ENCODE measurements at places on chromosomes 1 and 21. TPM values are rescaled to one million over a fixed set of nuclear protein-coding genes. Genes with fewer than 3 reads are reported as not detected.

INKA2 gene
- total RNA-seq, result 2.4 TPM

RHBG gene
- not detected for total RNA-seq

CADM3 gene
- not detected for total RNA-seq

GRIK3 gene
- total RNA-seq, result not detected

PMF1 gene
- total RNA-seq, result 72.8 TPM

NUDT4B gene
- total RNA-seq, result 0.40 TPM

HS2ST1 gene
- total RNA-seq, result 20.6 TPM

WNT9A gene
- total RNA-seq, result 0.32 TPM

B3GALT5 gene
- not detected for total RNA-seq

SMCP gene
- not detected for total RNA-seq

CFHR5 gene
- not detected for total RNA-seq

TCEA3 gene
- 18.3 TPM for total RNA-seq

DNA sequence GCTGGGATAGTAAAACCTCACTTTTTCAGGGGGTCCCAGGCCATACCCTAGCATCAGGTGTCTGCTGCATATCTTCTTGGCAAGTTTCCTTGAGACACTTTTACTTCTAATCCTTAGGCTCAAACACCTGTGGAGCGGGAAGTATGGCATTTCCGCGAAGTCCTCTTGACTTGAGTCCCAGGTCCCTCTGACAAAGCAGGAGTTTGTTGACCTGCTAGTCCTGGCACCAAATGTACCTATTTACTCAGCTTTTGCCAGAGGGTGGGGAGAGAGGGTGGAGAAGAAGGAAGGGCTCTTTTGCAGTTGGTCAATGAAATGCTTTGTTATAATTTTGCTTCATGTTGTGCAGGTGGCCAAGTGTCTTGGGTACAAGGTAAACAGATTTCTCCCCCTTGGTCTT, 59.7 kb downstream of the CLIC6 start:
- H3K27ac ChIP-seq, result no peak overlapping the region
- H3K27me3 ChIP-seq, result peaks cover 8% of the 10 kb centered on the region
- no peak for DNase-seq
- no peaks in the 10 kb centered on the region for H3K36me3 ChIP-seq
- H3K4me3 ChIP-seq, result no peak overlapping the region

DNA sequence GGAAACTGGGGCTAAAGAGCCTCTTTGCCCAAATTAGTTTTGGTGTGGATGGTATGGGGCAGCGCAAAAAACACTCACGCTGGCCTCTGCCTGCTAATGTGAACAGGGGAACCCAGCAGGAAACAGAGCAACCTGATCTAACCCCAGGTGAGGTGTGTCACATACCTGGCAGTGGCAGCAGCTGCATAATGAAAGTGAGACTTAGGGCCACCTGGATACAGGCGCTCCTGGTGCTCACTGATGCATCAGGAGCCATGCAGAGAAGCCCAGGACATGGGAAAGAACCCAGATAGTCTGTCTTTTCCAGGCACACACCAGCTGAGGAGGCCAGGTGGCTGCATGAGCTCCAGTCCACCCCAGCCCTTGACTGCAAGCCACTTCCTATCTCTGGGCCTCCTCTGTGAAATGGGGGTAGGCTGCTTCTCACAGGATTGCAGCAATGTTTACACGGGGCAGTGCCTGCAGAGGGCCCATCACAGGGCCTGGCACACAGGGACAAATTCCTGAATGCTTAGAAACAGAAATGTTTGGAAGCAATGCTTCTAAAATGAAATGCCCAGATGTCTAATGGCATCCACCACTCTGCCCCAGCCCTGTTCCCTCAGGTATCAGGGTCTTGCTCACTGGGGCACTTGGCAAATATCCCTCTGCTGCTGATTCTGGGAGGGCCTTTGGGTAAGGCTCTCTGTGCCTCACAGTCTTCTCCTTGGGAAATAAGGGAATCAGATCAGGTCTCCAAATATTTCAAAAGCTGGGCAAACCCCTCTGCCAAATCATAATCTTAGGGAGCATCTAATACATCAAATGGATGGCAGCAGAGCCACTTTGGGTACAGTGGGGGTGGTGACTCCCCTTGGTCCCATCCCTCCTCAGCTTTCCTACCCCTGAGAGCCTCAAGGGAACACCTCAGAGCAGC, 19.9 kb downstream of the DHCR24 start:
- H3K36me3 ChIP-seq, result peaks cover 34% of the 10 kb centered on the region
- no peak overlapping the region for H3K27ac ChIP-seq
- H3K4me1 ChIP-seq, result no peaks in the 10 kb centered on the region
- H3K4me3 ChIP-seq, result no peak overlapping the region

- DNase-seq, result no peak
- no peak overlapping the region for H3K27ac ChIP-seq
- H3K27me3 ChIP-seq, result no peaks in the 10 kb centered on the region
These were observed 30.8 kb upstream of the PTGFRN start for GRCh38 chr1:116878804-116879477.

DNA sequence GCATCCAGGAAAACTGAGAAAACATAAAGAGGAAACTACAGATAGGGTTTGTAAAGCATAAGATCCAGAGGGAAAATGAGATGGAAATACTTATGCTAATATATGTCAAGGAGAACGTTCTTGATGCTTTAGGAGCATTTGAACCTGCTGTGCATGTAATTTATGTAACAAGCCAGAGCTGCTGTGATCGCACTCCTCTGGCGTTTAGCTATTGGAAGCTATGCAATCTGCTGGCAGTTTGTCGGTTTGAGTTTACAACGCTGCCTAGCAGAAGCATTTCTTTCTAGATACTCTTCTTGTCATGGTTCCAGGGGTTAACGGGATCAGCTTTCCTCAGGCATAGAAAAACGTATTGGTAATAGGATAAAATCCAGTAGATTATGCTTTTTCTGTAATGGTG, 182.7 kb downstream of the KCNH1 start:
- H3K27ac ChIP-seq, result no peak overlapping the region

- H3K4me1 ChIP-seq, result peaks cover 59% of the 10 kb centered on the region
- DNase-seq, result no peak
- no peak overlapping the region for H3K4me3 ChIP-seq
- no peak overlapping the region for H3K27ac ChIP-seq
- H3K36me3 ChIP-seq, result peaks cover 47% of the 10 kb centered on the region
These were observed 9.7 kb downstream of the ATP2B4 start for GRCh38 chr1:203636291-203636690.

GRCh38 chr1:74995821-74996220, 138.4 kb upstream of the LHX8 start:
- H3K36me3 ChIP-seq, result no peaks in the 10 kb centered on the region
- no peak overlapping the region for H3K4me3 ChIP-seq
- H3K27me3 ChIP-seq, result no peaks in the 10 kb centered on the region
- no peaks in the 10 kb centered on the region for H3K4me1 ChIP-seq
- no peak for DNase-seq

- H3K4me1 ChIP-seq, result peaks cover 81% of the 10 kb centered on the region
- peaks cover 19% of the 10 kb centered on the region for H3K36me3 ChIP-seq
- H3K27me3 ChIP-seq, result no peaks in the 10 kb centered on the region
- no peak for DNase-seq
These were observed 10.1 kb downstream of the NEK7 start for GRCh38 chr1:198166900-198167299.

DNA sequence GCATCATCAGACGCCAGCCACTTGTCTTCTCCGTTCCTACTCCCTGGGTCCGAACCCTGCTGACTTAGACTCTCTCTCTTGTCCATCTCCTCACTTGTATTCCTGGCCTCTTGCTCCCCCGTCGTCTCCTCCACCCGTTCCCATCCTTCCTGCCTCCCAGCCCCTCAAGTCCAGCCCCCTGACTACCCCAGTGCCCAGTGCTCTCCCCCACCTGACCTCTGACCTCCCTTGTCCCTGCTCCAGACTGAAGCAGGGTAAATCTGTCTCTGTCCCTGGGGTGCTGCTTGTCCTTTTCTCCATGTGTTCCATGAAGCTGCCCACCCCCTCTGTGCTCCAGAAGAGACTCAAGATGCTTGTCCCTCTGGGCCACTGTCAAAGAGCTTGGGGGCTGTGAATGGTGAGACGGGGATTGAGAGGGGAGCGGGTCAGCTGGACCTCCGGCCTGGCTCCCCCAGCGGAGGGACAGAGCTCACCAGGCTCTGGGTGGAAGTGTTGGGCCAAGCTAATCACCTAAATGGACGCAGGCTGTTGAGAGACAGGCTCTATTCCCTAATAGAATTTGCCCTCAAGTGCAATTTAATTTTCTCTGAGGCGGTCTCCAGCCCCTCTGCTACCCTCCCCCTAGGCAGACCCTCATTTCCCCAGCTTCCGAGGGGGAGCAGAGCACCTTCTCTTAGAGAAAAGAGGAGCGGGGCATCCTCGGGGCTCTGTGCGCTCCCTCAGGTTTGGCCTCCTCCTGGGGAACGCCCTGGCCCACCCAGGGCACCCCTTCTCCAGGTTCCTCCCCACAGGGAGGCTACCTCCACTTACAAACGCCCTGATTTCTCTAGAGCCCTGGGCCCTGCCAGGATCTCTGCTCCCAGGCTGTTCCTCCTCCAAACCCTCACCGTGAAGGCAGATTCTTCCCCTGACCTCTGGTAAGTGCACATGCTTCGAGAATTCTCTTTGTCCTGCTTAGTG, 11.0 kb upstream of the LHX4 start:
- H3K4me3 ChIP-seq, result no peak overlapping the region
- H3K27ac ChIP-seq, result no peak overlapping the region
- DNase-seq, result no peak
- H3K27me3 ChIP-seq, result peaks cover 28% of the 10 kb centered on the region

DNA sequence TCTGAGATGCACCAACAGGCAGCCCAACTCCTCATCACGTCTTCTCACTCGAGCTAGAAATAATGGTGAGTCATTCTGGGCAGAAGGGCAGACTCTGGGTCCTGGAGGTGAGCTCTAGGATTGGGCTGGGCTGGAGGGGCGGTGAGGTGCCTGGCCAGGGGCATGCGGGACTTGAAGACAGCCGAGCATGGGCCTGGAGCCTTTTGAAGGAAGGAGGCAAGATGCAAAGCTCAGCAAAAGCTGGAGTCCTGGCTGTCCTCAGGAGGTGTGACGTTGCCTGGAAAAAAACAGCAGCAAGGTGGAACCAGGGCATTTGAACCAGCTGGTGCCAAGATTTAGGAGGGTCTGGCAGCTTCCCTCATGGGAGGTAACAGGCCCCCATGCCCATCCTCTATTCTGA, 712 bp downstream of the KCNA2 start:
- no peak overlapping the region for H3K27ac ChIP-seq
- no peaks in the 10 kb centered on the region for H3K36me3 ChIP-seq
- H3K4me1 ChIP-seq, result peaks cover 22% of the 10 kb centered on the region

DNA sequence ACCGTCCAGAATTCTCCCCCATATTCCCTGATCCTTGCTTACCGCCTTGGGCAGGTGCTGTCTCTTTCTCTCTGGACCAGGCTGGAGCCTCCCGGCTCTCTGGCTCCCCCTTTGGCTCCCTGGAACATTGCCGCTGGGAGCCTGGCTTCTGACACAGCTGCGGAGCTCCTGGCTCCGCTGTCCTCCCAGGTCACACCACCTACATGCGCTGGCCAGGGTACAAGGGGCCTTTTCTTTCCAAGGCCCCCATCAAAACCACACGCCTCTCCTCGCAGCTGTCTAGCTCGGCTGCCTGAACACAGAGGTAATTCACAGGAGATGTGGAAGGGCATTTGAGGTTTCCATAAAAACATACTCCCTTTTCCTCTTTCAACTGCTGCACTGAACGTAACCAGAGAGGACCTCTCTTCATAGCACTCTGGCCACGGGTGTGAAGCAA, 7.5 kb upstream of the ZNF648 start:
- H3K27ac ChIP-seq, result no peak overlapping the region
- peaks cover 17% of the 10 kb centered on the region for H3K27me3 ChIP-seq
- DNase-seq, result peak; percentile 20
- no peak overlapping the region for H3K4me3 ChIP-seq
- no peaks in the 10 kb centered on the region for H3K36me3 ChIP-seq

- peaks cover 44% of the 10 kb centered on the region for H3K4me1 ChIP-seq
- peak overlapping the region; percentile 99 for H3K27ac ChIP-seq
- peak; percentile 80 for DNase-seq
- H3K36me3 ChIP-seq, result peaks cover 81% of the 10 kb centered on the region
These were observed 913 bp upstream of the S1PR1 start for GRCh38 chr1:101235696-101236515.

DNA sequence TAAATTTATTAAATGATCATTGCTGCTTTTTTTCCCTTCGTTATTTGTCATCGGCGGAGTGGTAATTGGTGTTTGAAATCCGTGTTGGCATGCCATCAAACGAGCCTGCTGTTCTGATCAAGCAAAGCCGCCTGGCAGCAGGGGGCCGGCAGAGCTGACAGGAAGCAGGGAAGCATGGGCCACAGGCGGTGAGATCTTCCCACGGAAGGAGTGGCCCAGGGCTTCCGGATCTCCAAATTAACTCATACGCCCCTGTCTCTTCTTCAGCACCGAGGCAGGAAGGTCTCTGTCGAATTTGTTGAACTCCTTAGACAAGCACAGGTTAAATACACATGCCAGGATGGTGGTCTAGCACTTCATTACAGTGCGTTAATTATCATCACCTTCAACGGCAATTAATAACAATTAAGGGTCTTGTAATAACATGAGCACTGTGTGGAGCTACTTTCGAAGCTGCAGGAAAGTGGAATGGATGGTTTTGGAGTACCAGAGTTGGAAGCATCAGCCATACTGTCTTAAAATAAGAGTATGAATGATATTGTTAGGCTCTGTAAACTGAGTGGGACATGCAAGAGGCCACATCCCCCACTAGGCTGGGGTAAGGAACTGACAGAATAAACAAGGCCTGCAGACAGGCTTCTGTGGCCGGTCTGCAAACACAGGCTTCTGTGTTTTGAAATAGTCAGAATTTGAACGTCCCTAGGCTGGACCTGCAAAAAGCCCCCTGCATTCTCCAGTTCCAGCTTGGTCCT, 199.4 kb upstream of the DAB1 start:
- no peaks in the 10 kb centered on the region for H3K27me3 ChIP-seq
- H3K4me1 ChIP-seq, result no peaks in the 10 kb centered on the region
- H3K4me3 ChIP-seq, result no peak overlapping the region
- no peaks in the 10 kb centered on the region for H3K36me3 ChIP-seq
- no peak overlapping the region for H3K27ac ChIP-seq

DNA sequence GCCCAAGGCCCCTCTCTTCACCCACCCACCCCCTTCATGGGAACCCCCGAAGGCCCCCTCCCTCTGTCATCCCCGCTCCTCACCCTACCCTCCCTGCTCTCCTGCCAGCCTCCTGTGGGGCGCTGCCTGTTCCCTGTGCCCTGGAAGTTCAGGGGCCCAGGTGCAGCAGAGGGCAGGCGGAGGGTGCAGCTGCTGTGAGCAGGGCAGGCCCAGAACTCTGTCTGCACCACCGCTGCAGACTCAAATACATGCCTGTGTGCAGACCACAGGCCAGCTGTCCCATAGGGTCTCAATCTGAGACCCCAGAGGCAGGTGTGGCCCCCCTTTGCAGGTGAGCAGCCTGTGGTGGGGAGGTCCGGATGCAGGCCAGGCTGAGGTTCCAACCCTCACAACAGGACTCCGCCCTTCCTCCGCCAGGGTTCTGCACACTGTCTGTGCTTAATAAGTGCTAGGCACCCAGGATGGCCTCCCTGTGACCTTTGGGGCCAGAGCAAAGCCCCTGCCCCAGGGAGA, 62.5 kb downstream of the WNT9A start:
- H3K36me3 ChIP-seq, result no peaks in the 10 kb centered on the region
- peaks cover 7% of the 10 kb centered on the region for H3K27me3 ChIP-seq
- peaks cover 28% of the 10 kb centered on the region for H3K4me1 ChIP-seq
- peak overlapping the region; percentile 94 for H3K27ac ChIP-seq

GRCh38 chr1:108553905-108554304, 6.0 kb upstream of the EEIG2 start:
- no peak overlapping the region for H3K4me3 ChIP-seq
- peaks cover 2% of the 10 kb centered on the region for H3K4me1 ChIP-seq
- H3K27me3 ChIP-seq, result peaks cover 28% of the 10 kb centered on the region
- no peaks in the 10 kb centered on the region for H3K36me3 ChIP-seq

All from activated CD4-positive, alpha-beta T cell treated with anti-CD3 and anti-CD28 coated beads, Interleukin-2, amount 10 ng/mL, durations not matched to agents 7 days and 5 days (primary cell).